ENCODE measurements at places on chromosomes 4 and X.

DNA sequence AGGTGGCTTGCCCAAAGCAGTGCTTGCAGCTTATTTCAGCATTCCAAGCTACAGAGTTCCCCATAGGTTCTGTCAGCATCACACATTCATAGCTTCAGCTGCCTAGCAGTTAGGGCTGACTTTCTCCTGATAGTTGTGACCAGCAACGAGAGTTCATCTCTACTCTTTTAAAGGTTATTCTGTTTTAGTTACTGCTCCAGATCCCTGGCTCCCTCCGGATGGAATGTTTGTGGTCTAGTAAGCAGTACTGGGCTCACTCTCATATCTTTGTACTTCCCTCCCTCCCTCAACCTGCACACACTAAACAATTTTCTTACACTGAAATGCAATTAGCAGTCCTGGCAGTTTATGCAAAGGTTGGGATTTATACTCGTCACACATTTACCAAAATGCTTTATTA lies 43.9 kb downstream of the PTTG2 start:
- DNase-seq: no peak

DNA sequence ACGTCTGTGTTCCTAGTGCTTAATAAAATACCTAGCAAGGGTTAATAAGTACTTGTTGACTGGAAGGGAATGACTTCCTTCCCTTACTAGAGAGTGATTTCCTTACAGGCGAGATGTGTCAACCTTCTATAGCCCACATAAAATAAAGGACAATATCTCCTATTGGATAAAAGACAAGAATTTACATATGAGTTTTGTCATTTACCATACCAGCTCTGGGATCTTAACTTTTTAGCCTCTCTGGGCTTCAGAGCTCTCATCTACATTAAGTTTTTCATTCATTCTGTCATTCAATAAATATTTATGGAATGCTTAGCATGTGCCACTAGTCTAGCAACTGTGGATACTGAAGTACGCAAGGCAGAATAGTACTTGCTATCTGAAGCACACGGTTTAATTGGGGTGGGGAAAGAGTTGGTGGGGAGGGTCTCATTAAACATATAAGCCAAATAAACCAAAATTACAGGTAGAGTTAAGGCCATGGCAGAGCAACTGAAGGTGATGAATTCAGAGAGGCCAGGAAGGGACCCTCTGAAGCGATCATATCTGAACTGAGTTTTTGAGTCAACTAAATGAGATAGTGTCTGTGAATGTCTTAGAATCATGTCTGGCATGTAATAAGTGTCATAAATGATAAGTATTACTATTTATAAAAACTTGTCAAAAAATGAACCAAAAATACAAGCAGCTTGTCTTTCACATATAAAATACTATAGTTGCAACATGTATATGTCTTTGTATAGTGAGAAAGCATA lies 91.6 kb upstream of the BMP2K start:
- DNase-seq: no peak

GRCh38 chr4:76207549-76207948 lies 6.1 kb downstream of the SCARB2 start:
- no peak for DNase-seq

GRCh38 chr4:158826882-158827281 lies 58.1 kb downstream of the FNIP2 start:
- no peak for DNase-seq

GRCh38 chr4:152165146-152165545 lies 370.7 kb downstream of the FBXW7 start:
- no peak for DNase-seq

Measured in GDM1 (cell line).